ENCODE measurements at places on chromosomes 12 and 14.

GRCh38 chr14:25537846-25538455 is 488.0 kb upstream of the STXBP6 start:
- DNase-seq, result no peak

- DNase-seq, result no peak
Measured at GRCh38 chr12:93749515-93749914, 72.3 kb downstream of the CRADD start.

GRCh38 chr14:90733139-90733808 is 83.0 kb downstream of the TTC7B start:
- no peak for DNase-seq

DNA sequence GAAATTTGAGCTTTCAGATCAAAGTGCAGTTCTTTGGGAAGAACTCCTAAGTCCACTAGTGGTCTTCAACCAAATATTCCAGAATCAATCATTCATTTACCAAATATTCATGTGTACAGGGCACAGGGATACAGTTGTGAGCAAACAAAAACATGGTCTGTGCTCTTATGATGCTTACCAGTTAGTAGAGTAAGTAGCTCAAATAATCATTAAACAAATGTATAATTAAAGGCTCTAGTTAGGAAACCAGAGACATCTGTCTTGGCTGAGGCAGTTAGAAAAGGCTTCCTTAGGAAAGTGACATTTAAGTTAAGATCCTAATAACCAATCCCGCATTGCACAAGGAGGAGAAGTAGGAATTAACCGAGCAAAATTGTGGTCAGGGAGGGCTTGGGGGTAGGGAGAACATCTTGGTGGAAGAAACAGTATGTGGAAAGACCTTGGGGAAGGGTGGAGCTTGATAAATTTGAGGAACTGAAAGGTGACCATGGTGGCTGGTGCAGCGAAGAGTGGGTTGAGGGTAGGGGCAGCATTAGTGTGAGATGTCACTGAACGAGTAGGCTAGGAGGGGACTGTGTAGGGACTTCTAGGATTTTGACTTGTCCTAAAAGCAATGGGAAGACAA is 40.0 kb downstream of the PEBP1 start:
- DNase-seq, result no peak

DNA sequence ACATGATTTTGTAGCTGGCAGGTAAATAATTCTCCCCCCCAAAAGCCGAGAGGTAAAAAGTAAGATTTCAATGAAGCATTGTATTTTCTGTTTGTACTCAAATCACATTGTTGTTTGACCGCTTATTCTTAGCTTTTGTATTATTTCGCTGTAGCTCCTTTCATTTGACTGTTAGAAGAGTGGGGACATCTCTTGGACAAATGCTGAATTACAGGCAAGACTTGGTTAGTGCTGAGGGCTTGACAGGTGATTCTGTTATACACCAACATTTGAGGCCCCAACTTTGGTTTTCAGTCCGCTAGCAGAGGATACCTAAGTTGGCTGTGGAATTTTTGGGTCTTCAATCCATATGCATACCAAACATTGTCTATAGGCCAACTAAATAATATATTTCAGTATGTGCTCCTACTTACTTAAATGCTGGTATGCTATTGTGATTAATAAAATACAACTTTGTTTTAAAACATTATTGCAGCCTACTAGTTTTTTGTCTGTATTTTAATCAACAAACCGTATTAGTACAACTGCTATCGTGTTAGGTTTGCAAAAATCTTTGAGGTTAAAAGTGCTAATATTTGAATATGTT is 102.2 kb downstream of the ERC1 start:
- no peak for DNase-seq

- no peak for DNase-seq
Measured at GRCh38 chr14:38199739-38200138, 8.0 kb upstream of the SSTR1 start.

DNA sequence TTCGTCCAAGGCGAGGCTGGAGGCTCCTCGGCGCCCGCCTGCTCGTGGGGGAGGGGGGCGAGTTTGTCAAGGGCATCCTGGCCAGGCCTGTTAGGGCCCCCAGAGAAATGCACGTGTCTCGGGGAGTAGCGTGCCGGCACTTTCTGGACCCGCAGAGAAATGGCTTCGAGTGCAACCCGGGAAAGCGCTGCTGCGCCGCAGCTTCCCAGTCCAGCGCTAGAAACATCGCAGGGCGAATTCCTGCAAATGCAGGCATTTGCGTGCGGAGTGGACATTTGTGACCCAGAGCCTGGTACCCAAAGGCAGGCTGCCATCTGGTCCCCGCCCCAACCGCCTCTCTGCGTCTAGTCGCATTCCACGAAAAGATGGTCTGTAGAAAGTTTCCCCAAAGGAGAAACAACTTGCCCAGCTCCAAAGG is 756 bp downstream of the LGR5 start:
- DNase-seq, result no peak

Measured in activated CD4-positive, alpha-beta T cell treated with anti-CD3 and anti-CD28 coated beads, Interleukin-2, amount 50 U/mL, for 4 hours (primary cell).